ENCODE measurements at places on chromosomes 1 and 21. TPM values are rescaled to one million over a fixed set of nuclear protein-coding genes. Genes with fewer than 3 reads are reported as not detected.

The SELENON gene
- 166 TPM for total RNA-seq

The ATP5IF1 gene
- 133 TPM for total RNA-seq

- DNase-seq, result no peak
Observed at GRCh38 chr21:35585878-35586277, 474.4 kb downstream of the SETD4 start.

DNA sequence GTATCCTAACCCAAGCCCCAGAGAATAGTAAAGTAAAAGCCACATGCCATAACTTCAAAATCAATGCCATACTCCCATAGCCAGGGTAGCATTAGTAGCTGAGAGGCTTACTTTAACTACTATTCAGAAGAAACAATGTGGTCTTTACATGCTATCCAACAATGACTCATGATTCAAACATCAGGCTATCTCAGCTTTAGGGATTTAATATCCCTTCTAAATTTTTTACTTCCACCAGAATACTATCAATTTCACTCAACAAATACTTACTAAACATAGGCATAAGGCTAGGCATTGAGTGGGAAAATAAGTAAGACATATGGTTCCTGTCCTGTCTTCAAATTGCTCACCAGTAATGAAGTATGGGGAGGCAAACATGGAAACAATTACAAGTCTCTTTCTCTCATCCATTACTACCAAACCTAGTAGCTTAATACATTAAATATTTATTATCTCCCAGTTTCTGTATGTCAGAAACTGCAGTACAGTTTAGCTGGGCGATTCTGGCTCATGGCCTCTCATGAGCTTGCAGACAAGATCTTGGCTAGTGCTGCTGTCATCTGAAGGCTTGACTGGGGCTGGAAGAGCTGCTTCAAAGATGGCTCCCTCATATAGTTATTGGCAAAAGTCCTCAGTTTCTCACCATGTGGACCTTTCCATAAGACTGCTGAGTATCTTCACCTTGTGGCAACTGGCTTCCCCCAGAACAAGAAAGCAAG lies 30.7 kb downstream of the EVI5 start:
- DNase-seq, result no peak

DNA sequence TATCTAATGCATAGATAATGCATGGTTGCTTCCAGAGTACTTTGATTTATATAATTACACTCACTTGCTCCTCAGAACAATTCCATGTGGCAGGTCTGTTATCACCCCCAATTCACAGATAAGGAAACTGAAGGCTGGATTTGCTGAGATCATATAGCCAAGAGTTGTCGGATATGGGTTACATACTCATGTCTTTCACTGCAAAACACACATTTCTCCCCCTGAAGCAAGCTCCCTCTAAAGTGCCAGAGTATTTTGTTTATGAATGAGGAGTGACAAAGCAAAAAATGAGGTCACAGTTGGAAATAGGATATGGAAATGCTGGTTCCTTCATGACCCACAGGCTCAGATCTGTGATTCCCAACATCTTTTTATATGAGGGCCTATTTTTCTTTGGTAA lies 134.2 kb downstream of the ROR1 start:
- DNase-seq, result no peak

- no peak for DNase-seq
Observed at GRCh38 chr1:228543396-228543795, 56.2 kb downstream of the RNF187 start.

GRCh38 chr1:39450956-39451606 lies 40.4 kb upstream of the BMP8A start:
- DNase-seq, result peak; percentile 73

Measured in endothelial cell of umbilical vein (primary cell).